Stimulated activated CD4-positive, alpha-beta T cell treated with anti-CD3 and anti-CD28 coated beads, Interleukin-2, amount 100 ng/mL, for 48 hours (primary cell): ENCODE measurements at places on chromosomes 12 and 14.

DNA sequence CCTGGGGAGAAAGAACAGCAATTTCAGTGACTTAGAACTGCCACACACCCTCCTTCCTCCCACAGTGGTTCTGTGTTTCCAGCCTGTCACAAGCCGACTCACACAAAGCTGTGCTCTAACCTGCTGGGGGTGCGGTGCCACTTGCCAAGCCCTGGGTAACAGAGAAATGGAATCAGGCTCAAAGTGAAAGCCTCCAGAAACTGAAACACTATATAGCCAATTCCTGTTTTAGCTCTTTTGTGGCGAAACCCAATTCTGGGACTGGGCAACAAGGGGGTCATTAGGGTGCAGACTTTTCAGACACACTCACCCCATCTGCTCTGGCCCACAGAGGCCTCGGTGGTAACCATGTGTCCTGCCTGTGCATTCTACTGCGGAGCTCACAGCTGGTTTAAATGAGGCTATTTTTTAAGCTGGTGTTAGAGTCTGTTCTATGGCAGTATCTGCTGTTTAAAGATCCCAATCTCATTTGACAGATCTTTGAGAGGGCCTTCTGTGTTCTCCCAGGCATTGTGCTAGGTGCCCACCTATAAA is 15.2 kb upstream of the ACTR6 start:
- DNase-seq = no peak

DNA sequence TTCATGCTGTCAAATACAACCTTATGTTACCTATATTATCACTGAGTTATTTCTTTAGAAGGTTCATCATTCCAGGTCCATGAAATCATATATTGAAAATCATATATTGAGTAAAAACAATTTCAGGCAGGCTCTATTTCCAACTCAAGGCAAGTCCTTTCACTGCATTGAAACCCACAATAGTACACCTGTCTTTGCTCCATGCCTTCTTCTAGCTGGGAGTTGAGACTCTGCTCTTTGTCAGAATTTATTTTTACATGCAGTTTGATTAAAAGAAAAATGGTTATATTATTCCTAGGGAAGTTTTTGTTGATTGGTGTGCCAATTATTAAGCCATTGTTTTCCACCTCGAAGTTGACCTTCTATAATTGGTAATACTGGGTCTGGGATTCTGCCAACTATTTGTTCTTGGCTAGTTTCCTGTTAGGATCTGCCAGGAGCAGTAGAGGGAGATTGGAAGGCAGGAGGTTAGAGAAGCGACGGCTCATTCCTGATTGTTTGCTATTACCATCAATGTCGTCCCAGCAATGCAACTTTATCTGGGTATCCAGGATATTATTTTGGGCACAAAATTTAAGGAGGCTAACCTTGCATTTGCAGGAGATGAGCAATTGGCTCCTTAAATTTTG is 79.5 kb upstream of the MIS18BP1 start:
- no peak for DNase-seq

DNA sequence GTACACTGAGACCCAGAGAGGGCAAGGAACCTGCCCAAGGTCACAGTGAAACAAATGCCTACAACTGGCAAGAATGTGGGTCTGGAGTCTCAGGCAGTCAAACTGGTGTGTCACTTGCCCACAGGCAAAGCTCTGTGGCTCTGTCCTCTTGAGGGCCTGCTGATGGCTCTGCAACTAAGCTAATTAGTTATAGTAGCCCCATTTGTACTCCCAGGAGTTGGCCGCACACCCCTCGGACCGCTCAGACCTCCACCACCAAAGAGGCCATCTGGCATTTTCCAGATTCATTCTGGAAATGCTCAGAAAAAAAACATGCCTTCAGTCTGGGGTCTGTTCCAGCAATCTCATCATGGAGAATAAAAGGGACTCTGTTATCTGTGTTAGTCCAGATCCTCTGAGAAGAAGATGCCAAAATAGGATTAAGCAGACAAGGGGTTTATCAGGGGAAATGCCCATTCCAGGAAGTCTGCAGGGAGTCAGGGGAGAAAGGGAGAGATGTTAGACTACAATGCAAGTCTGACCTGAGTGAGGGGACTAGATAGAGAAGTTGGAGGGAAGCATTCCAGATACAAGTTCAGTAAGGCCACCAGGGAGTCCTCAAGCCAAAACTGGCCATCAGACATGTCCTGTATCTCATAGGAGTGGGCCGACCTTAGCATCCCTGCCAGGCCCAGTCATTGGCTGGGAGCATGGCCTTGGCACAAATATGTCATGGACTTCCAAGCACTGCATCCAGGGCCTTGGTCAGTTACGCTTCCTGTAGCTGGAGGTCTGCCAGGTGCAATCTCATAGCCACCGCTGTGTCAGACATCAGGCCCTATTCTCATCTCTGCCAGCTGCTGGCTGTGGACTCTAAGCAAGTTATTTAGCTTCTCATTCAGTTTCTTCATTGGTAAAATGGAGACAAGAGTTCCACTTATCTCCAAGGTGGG is 15.4 kb upstream of the OAS1 start:
- no peak for DNase-seq

DNA sequence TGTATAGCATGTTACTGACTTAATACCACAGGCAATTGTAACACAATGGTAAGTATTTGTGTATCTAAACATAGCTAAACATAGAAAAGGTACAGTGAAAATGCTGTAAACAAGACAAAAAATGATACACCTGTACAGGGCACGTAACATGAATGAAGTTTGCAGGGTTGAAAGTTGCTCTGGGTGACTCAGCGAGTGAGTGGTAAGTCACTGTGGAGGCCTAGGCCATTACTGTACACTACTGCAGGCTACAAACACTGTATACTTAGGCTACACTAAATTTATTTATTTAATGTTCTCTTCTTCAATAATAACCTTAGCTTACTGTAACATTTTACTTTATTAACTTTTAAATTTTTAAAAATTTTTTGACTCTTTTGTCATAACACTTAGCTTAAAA is 158.4 kb downstream of the IPO8 start:
- no peak for DNase-seq

DNA sequence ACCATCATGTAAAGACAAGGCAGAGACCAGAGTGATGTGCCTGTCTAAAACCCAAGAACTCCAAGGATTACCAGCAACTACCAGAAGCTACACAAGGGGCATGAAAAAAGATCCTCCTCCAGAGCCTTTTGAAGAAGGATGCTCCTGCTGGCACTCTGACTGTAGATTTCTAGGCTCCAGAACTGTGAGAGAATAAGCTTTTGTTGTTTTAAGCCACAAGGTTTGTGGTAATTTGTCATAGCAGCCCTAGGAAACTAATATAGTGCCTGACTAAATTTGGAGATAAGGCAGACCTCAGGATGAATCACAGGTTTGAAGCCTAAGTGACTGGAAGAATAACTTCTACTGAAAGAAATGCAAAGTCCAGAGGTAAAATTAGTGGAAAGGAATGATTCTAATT is 132.9 kb downstream of the CEP83 start:
- DNase-seq = no peak
